ENCODE measurements at places on chromosomes 5 and 9.

DNA sequence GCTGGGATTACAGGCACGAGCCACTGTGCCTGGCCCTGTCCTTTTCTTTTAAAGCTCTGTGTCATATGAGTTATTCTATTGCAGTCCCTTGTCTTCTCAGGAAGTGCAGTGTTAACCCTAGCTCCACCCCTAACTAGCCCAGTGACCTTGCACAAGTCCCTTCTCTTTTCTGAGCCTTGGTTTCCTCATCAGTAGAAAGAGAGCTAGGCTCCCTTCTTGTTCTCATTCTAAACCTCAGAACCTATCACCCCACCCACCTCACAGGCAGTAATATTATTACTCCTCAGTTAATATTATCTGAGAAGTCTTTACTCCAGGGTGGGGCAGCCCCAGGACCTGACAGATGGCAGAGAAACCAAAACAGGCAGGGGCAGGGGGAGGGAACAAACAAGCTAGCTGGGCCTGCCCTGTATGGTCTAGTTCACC is 7.2 kb downstream of the CYFIP2 start:
- no peak for DNase-seq

GRCh38 chr9:31135567-31135966 is 1248.9 kb upstream of the ACO1 start:
- DNase-seq: no peak

- DNase-seq: no peak
Measured at GRCh38 chr9:93237540-93237939, 53.6 kb downstream of the WNK2 start.

DNA sequence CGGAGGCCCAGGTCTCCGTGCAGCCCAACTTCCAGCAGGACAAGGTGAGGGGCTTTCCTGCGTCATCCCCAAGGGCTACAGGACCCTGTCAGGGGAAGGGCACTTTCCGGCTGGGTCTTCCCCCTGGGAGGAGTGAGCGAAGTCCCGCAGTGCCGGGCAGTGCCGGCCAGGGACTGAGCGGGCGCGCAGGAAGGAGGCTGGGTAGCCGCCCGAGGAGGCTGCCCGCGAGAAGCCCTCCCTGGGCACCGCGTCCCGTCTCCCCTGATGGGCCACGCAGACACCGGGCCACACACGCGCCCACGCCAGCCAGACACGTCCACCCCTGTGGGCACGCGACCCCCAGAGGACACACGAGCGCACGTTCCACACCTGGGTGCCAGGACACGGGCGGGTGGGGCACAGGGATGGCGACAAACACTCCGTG is 357 bp downstream of the PTGDS start:
- DNase-seq: no peak

GRCh38 chr5:148043705-148044104 is 20.1 kb upstream of the SPINK5 start:
- DNase-seq: no peak

- no peak for DNase-seq
Measured at GRCh38 chr9:35732800-35733541, 505 bp downstream of the CREB3 start.

- no peak for DNase-seq
Measured at GRCh38 chr9:18614651-18615050, 140.7 kb downstream of the ADAMTSL1 start.

DNA sequence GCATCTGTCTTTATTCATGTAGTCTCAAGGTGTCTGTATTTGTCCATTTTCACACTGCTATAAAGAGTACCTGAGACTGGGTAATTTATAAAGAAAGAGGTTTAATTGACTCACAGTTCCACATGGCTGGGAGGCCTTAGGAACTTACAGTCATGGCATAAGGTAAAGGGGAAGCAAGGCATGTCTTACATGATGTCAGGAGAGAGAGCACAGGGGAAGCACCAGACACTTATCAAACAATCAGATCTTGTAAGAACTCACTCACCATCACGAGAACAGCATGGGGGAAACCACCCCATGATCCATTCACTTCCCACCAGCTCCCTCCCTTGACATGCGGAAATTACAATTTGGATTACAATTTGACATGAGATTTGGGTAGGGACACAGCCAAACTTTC is 44.2 kb downstream of the NLN start:
- no peak for DNase-seq

DNA sequence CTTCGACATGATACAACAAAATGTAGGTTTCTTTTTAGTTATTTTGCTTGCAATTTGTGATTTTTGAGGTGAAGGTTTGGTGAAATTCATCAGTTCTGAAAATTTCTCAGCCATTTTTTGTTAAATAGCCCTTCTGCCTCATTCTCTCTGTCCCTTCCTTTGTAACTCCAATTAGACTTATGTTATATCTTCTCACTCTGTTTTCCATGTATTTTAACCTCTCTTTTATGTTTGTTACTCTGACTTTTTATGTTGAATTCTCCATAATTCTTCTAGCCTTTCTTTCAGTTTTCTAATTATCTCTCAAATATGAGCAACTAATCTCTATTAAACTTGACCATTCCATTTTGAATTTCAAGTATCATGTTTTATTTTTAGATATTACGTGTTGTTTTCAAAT is 172.2 kb upstream of the VCAN start:
- DNase-seq: no peak

Measured in T-helper 1 cell (primary cell).